ENCODE measurements at places on chromosomes 5 and 9. TPM values are rescaled to one million over a fixed set of nuclear protein-coding genes. Genes with fewer than 3 reads are reported as not detected.

PLAC8L1 gene
- 0.50 TPM for total RNA-seq

PTGS1 gene
- total RNA-seq = 1.0 TPM

SNX30 gene
- total RNA-seq = 2.3 TPM

NR5A1 gene
- total RNA-seq = not detected

FBXO10 gene
- 2.6 TPM for total RNA-seq

ROPN1L gene
- total RNA-seq = 2.4 TPM

MUSK gene
- total RNA-seq = not detected

XPA gene
- 11.8 TPM for total RNA-seq

GRCh38 chr5:91245871-91246270 lies 137.2 kb downstream of the ARRDC3 start:
- H3K4me1 ChIP-seq = no peaks in the 10 kb centered on the region
- H3K27ac ChIP-seq = no peak overlapping the region
- H3K27me3 ChIP-seq = peaks cover 4% of the 10 kb centered on the region
- H3K4me3 ChIP-seq = no peak overlapping the region

DNA sequence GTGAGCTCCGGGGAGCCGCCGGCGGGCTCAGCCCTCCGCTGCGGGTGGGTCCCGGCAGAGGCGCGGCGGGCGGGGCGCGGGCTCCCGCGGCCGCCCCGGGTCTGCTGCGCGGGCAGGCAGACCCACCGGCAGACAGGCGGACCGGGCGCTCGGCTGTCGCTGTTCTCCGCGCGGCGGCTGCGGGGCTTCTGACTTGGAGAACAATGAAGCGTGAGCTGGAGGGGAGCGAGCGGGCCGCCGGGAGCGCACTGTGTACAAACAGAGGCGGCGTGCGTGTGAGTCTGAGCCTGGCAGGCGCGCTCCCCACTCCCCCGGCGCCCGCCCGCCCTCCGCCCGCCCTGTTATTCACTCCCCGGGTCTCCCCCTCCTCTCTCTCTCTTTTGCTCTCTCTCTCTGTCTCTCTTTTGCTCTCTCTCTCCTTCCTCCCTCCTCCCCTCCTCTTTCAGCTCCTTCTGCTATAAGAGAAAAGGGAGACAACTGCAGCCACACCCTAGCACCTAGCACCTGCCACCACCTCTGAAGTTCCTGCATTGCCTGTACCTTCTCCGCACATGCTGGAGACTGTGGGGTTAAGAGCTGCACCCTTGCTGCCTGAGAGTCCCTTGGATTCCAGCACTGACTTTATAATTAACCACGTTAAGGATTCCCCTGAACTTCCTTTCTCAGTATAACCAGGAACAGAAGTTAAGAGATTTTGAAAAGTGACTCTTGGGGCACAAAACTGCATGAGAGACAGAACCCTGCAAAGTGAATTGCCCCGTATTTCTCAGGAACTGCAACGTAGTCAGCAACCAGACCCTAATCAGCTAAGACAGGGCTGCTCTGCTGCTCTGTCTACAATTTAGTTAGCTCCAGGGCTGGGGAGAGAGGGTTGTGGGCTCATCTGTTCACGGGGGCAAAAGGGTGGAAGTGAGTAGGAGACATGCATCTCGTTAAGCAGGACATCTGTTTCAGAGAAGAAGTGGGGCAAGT lies at the start of gene EDIL3:
TSS of gene EDIL3 (minus strand) at position 277 of the 972 bp plus-strand sequence. CDS start 506 bp downstream, outside the sequence.
- H3K4me1 ChIP-seq = peaks cover 4% of the 10 kb centered on the region
- peaks cover 45% of the 10 kb centered on the region for H3K27me3 ChIP-seq
- no peak within 1 kb of the TSS for H3K4me3 ChIP-seq
- H3K27ac ChIP-seq = no peak within 1 kb of the TSS
- DNase-seq = no peak

- H3K27me3 ChIP-seq = no peaks in the 10 kb centered on the region
- no peak for DNase-seq
- H3K4me3 ChIP-seq = no peak overlapping the region
- H3K36me3 ChIP-seq = no peaks in the 10 kb centered on the region
- no peak overlapping the region for H3K27ac ChIP-seq
- H3K4me1 ChIP-seq = no peaks in the 10 kb centered on the region
Measured at GRCh38 chr5:8329773-8330172, 460.8 kb downstream of the MTRR start.

DNA sequence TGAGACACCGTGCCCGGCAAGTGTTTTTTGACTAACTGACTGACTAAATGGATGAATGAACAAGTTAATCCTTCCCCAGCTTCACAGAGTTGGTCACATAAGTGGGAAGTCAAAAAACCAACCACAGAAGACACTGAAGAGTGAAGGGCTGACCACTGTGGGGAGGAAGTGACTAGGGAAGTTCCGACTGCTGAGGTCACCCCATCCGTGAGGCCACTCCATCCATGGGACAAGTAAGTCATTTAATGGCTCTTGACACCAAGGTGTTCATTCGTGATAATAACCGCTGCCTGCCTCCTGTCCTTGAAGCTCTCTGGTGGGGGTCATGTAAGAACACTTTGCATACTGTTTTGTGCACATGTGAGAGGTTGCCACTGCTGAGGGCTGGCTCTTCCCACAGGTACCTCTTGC lies 22.2 kb upstream of the CXCL14 start:
- DNase-seq = peak; percentile 22
- no peak overlapping the region for H3K27ac ChIP-seq
- no peak overlapping the region for H3K4me3 ChIP-seq
- no peaks in the 10 kb centered on the region for H3K4me1 ChIP-seq
- peaks cover 12% of the 10 kb centered on the region for H3K27me3 ChIP-seq

DNA sequence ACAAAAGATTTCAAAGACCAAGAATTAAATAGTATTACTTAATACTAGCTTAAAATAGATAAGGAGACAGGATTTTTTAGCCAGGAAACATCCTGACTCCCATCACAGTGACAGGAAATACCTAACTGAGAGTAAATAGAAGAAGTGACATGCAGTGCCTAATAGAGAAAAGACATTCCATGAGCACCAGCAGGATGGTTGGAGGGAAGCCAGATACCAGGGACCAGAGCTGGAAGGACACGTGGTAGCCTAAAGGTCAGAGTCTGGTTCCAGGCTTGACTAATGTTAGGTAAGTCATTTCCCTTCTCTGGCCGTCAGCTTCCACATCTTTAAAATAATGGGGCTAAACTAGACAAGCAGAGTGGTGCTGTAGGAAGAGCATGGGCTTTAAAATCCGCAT lies 41.6 kb downstream of the CDK5RAP2 start:
- no peak for DNase-seq
- H3K36me3 ChIP-seq = peaks cover 27% of the 10 kb centered on the region
- H3K4me3 ChIP-seq = no peak overlapping the region
- no peaks in the 10 kb centered on the region for H3K4me1 ChIP-seq
- no peaks in the 10 kb centered on the region for H3K27me3 ChIP-seq

DNA sequence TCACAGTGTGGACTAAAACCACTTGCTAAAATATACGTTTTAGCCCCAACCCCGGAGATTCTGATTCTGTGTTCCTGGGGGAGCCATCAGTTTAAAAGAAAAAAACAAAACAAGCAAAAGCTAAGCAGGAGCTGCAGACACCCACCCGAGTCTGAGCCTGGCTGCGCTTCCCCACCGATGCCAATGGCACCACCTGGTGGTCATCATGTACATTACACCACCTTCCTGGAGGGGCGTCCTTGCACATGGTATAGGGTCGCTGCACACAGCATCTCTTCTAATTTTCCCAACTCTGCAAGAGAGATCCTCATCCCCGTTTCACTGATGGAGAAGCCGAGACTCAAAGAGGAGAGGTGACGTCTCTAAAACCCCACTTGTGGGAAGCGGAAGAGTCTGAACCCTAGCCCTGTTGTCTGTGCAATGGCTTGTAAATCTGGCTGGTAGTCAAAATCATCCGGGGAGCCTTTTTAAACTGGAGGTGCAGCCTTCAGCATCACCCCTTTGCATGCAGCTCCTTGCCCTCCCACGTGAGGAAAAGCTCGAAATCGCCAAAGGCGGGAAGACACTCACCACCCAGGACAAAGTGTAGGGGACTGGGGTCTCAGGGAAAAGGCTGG lies 23.1 kb upstream of the CNOT6 start:
- H3K36me3 ChIP-seq = no peaks in the 10 kb centered on the region
- peak; percentile 66 for DNase-seq
- no peak overlapping the region for H3K4me3 ChIP-seq
- H3K4me1 ChIP-seq = no peaks in the 10 kb centered on the region
- no peak overlapping the region for H3K27ac ChIP-seq

GRCh38 chr5:120306303-120306702 lies 157.8 kb upstream of the PRR16 start:
- H3K4me3 ChIP-seq = no peak overlapping the region
- no peak overlapping the region for H3K27ac ChIP-seq
- no peaks in the 10 kb centered on the region for H3K36me3 ChIP-seq

GRCh38 chr9:89953824-89954615 lies 349.2 kb downstream of the GADD45G start:
- peaks cover 22% of the 10 kb centered on the region for H3K4me1 ChIP-seq
- no peak for DNase-seq
- H3K27ac ChIP-seq = no peak overlapping the region
- H3K27me3 ChIP-seq = no peaks in the 10 kb centered on the region

DNA sequence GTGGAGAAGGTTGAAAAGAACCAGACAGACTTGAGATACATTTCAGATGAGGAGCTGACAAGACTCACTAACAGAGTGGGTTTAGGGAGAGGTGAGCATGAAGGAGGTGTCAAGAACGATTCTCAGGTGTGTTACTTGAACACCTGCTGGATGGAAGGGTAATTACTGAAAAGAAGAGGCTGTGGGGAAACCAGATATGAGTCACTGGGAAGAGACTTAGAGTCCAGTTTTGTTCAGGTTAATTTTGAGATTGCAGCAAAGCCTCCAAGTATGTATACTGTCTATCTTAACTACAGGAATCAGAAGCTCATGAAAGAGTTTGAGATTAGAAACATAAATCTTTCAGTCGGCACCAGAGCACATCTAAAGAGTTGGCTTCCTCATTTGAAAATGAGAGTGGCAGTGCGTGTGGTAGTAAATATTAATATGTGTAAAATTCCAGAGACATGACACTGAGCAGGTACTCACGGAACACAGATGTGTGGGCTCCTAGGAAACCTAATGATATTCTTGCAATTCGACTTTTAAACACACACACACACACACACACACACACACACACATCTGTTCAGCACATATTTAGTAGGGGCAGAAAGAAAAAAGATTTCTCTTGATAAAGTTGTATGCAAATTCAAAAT lies 197.1 kb downstream of the CDH18 start:
- H3K27me3 ChIP-seq = no peaks in the 10 kb centered on the region
- H3K27ac ChIP-seq = no peak overlapping the region
- DNase-seq = no peak
- no peaks in the 10 kb centered on the region for H3K4me1 ChIP-seq

GRCh38 chr9:137295849-137296669 lies 6.0 kb downstream of the NRARP start:
- no peaks in the 10 kb centered on the region for H3K36me3 ChIP-seq
- H3K27me3 ChIP-seq = peaks cover 53% of the 10 kb centered on the region
- H3K4me1 ChIP-seq = peaks cover 13% of the 10 kb centered on the region

- H3K36me3 ChIP-seq = no peaks in the 10 kb centered on the region
- H3K4me3 ChIP-seq = no peak overlapping the region
- DNase-seq = no peak
- no peaks in the 10 kb centered on the region for H3K27me3 ChIP-seq
- no peaks in the 10 kb centered on the region for H3K4me1 ChIP-seq
Measured at GRCh38 chr5:89349246-89349980, 466.4 kb upstream of the MEF2C start.

GRCh38 chr5:78760366-78760765 lies 111.8 kb upstream of the LHFPL2 start:
- H3K36me3 ChIP-seq = no peaks in the 10 kb centered on the region
- peaks cover 20% of the 10 kb centered on the region for H3K4me1 ChIP-seq
- H3K27me3 ChIP-seq = peaks cover 3% of the 10 kb centered on the region
- no peak overlapping the region for H3K4me3 ChIP-seq
- H3K27ac ChIP-seq = no peak overlapping the region
- DNase-seq = no peak

- peak overlapping the region; percentile 76 for H3K27ac ChIP-seq
- DNase-seq = no peak
- H3K4me1 ChIP-seq = peaks cover 25% of the 10 kb centered on the region
- no peak overlapping the region for H3K4me3 ChIP-seq
- peaks cover 78% of the 10 kb centered on the region for H3K36me3 ChIP-seq
Measured at GRCh38 chr5:157233515-157233914, 32.4 kb upstream of the CYFIP2 start.

GRCh38 chr9:112046181-112046580 lies 128.9 kb downstream of the SUSD1 start:
- peaks cover 10% of the 10 kb centered on the region for H3K27me3 ChIP-seq
- DNase-seq = no peak
- no peak overlapping the region for H3K4me3 ChIP-seq
- H3K36me3 ChIP-seq = peaks cover 42% of the 10 kb centered on the region

DNA sequence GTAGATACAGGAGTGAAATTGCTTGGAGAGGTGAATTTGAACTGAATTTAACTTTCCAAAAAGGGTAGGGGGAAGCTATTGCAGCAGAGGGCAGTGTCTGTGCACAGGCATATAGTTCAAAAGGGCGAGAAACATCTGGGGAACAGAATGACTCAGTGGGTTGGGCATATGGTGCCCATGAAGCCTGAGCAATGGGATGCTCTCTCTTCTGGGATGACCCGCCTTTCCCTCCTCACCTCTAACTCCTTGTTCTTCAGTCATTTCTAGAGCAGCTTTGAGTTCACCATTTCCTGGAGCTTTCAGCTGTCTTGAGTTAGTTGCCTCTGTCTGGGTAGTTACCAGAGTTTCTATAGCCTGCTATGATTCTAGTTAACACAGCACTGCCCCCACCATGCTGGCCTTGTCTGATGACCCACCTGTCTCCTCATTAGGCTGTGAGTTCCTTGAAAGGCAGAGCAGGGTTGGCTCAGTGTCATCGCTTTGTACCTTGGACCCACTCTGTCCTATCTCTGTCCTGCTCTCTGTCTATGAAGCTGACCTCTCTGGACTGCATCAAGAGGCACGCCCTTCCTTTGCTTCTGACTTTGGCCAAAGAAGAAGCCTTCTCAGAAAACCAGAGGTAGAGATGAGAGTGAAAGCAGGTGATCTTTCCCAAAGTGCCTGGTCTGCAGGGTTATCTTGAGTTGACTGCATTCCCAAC lies 299.6 kb upstream of the KLF4 start:
- H3K4me1 ChIP-seq = no peaks in the 10 kb centered on the region
- DNase-seq = no peak
- no peak overlapping the region for H3K4me3 ChIP-seq
- no peaks in the 10 kb centered on the region for H3K36me3 ChIP-seq
- no peak overlapping the region for H3K27ac ChIP-seq

- no peak for DNase-seq
- H3K4me3 ChIP-seq = no peak overlapping the region
- H3K27me3 ChIP-seq = peaks cover 15% of the 10 kb centered on the region
- H3K4me1 ChIP-seq = no peaks in the 10 kb centered on the region
- no peak overlapping the region for H3K27ac ChIP-seq
Measured at GRCh38 chr9:21660976-21661375, 141.5 kb upstream of the MTAP start.
